Activated CD4-positive, alpha-beta T cell treated with anti-CD3 and anti-CD28 coated beads, Interleukin-2, amount 10 ng/mL, durations not matched to agents 24 days and 14 days (primary cell): ENCODE measurements at places on chromosomes 1 and 21. TPM values are rescaled to one million over a fixed set of nuclear protein-coding genes. Genes with fewer than 3 reads are reported as not detected.

The PTAFR gene
- 0.40 and 0.57 TPM in 2 replicates for total RNA-seq

The ADCY10 gene
- total RNA-seq, result 0.09 and 0.19 TPM in 2 replicates

The KIF21B gene
- 48.3 and 49.3 TPM in 2 replicates for total RNA-seq

The WNT3A gene
- total RNA-seq, result not detected in 2 replicates

The S100A7A gene
- total RNA-seq, result not detected in 2 replicates

The ECM1 gene
- total RNA-seq, result 1.5 and 2.4 TPM in 2 replicates

The LAMC1 gene
- total RNA-seq, result 0.30 and 0.33 TPM in 2 replicates

The ACADM gene
- total RNA-seq, result 55.3 and 56.7 TPM in 2 replicates

The AGT gene
- total RNA-seq, result not detected in 2 replicates

The FAAH gene
- total RNA-seq, result 4.6 and 6.8 TPM in 2 replicates

The KIF17 gene
- total RNA-seq, result not detected in 2 replicates

GRCh38 chr1:158943059-158943458, 11.7 kb downstream of the PYHIN1 start:
- no peak for DNase-seq

DNA sequence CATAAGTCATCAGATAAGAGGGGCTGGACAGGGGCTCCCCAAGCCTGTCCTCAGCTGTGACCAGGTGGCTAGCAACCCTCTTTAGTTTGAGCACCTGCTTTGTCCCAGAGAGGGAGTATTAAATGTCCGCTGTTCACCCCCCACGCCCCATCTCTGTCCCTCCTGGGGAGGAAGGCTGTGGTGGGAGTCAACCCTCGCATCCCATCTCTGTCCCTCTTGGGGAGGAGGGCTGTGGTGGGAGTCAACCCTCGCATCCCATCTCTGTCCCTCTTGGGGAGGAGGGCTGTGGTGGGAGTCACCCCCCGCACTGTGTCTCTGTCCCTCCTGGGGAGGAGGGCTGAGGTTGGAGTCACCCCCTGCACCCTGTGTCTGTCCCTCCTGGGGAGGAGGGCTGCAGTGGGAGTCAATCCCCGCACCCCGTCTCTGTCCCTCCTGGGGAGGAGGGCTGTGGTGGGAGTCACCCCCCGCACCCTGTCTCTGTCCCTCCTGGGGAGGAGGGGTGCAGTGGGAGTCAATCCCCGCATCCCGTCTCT, 72.6 kb upstream of the ABCG1 start:
- no peak for DNase-seq

- no peak for DNase-seq
Measured at GRCh38 chr1:150280138-150280707, 2.1 kb upstream of the CIART start.

DNA sequence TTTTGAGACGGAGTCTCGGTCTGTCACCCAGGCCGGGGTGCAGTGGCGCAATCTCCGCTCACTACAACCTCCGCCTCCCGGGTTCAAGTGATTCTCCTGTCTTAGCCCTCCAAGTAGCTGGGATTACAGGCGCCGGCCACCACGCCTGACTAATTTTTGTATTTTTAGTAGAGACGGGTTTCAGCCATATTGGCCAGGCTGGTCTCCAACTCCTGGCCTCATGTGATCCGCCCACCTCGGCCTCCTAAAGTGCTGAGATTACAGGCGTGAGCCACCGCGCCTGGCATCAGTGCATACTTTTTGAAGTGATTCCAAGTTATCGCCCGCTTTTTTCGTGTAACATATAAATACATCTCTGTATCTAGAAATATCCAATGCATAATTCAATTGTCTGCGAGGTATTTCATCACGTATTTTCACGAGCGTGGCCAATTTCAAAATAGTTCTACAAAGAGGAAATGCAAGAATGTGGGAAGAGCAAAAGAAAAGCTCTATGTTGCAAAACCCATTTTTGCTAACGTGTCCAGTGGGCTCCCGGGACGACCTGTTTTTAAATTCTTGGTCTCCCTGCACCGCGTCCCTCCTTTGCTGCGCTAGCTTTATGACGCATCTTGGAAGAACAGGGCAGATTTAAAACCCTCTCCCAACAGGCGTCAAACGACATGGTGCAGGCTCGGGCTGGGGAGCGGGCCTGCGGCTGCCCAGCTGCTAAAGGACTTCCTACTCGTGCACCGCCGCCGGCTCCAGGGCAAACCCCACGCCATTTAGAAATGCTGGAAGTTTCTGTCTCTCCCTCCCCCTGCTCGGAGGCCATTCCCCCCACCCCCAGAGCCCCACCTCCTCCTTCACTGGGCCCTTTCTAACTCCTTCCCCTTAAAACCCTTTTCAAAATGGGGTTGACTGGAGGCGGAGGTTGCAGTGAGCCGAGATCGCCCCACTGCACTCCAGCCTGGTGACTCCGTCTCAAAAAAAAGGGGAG, 923 bp upstream of the IFNGR2 start:
- DNase-seq, result peak; percentile 55

GRCh38 chr1:156402331-156403020, 33.5 kb downstream of the RHBG start:
- DNase-seq, result no peak

- no peak for DNase-seq
Measured at GRCh38 chr1:110260194-110260593, 50.1 kb downstream of the KCNC4 start.

DNA sequence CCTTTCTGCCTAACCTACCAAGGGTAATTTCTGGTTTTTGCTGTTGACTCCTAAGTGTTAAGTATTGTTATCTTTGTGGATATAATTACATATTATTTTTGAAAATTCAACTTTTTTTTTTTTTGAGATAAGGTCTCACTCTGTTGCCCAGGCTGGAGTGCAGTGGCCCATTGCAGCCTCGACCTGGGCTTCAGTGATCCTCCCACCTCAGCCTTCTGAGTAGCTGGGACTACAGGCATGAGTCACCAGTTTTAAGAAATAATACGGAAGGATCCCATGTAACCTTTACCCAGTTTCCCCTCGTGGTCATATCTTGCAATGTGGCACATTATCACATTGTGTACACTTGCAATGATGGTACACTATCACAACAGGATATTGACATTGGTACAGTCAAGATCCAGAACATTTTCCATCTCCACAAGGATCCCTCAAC, 3.1 kb downstream of the CHD1L start:
- DNase-seq, result no peak

- DNase-seq, result no peak
Measured at GRCh38 chr1:243974451-243975292, 76.4 kb upstream of the ZBTB18 start.

DNA sequence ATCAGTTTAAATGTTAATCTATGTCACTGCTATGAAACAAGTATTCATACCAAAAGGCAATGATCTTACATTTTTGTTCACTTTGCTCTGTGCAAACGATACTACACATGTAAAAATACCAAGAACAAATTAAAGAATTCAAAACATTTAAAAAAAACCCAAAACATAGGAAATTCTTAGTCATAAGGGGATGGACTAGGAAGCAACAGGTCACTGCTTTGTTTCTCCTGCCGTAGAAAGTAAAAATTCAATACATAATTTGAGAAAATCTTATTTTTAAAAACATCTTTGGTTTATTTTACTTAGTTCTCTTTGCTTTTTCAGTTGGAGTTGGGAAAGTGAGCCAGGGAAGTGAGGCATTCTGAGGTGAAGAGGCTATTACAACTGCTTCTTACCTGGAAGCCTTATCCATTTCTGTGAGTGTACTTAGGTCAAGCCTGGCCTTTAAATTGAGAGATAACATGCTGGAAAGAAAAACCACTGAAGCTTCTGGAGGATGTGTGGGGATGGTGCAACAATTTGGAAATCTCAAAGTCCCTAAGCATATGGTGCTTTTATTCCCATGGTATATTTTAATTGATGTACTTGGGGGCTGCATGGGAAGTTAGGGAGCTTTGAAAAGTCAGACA, 183.5 kb downstream of the CDC42BPA start:
- DNase-seq, result no peak

DNA sequence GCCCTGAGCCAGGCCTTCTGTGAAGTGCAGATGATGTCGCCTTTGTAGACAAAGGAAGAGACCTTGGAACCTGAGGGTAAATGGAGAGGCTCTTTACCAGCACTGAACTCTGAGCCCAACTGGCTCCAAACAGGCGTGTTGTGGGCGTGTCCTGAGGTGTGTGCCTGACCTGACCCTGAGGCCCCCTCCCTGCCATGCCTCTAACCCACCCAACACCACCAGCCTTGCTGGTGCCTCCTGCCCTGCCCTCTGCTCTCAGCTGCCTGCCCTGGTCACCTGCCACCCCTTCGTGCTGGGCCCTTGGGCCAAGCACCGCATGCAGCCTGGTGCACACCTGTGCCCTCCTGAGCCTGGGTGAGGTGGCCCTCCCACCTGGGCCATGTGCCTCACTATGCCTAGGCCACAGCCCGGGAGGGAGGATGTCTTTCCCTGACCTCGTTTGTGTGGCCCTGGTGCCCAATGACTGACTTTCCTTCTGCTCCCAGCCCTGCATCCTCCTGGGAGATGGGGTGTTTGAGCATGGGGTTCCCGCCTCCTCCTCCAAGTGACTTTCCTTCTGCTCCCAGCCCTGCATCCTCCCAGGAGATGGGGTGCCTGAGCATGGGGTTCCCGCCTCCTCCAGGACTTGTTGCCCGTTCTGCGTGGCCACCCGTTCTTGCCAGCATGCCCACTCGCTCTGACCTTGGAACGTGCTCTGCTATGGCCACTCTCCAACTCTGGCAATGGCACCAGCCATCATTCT, 157.0 kb downstream of the PCBP3 start:
- DNase-seq, result peak; percentile 53

GRCh38 chr1:58152697-58153096, 393.8 kb downstream of the OMA1 start:
- no peak for DNase-seq

DNA sequence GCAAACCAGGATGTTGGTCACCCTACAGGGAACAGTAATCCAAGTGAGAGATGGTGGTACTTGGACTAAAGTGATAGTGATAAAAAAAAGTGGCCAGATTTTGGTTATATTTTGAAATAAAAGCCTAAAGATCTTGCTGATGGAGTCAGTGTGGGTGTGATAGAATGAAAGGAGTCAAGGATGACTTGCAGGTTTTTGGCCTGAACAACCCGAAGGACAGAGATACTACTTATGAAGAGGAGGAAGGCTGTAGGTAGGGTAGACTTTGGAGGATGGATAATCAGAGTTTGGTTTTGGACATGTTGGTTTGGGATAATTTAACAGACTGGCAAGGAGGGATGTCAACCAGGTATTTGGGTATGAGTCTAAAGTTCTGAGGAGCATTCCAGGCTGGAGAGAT, 1.5 kb upstream of the TEX38 start:
- peak; percentile 47 for DNase-seq

- no peak for DNase-seq
Measured at GRCh38 chr21:41707231-41707959, 59.5 kb downstream of the RIPK4 start.

GRCh38 chr1:37415611-37416244, 58.7 kb upstream of the ZC3H12A start:
- DNase-seq, result no peak

DNA sequence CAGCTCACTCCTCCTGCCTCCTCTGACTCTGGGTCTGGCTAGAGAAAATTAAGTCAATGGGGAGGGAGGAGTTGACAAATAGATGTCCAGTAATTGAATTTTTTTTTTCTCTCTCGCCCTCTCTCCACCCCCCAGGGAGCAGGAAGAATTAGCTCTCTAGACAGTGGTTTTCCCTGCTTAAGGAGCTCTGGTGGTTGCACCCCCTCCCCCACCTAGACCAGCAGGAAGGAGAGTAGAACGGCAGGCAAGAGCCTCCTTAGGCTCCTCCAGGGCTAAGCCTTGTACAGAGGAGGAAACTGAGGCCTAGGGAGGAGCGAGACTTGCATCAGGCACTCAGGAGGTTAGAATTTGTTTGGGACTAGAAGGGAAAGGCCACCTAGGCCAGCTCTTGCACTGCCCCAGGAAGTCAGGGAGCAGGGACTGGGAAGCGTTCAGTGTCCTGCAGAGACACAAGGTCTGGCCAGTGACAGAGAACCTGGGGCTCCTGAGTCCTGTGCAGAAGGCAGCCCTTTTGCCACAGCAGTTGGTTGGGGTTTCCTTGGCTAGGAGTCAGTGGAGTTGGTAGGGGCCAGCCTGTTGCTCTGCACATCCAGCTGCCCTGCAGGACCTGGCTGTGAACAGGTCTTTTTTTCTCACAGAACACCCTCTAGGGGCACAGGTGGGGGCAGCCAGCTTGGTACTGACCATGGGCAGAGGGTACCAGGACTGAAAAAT, 49.5 kb upstream of the ACOT11 start:
- DNase-seq, result no peak

- no peak for DNase-seq
Measured at GRCh38 chr1:232425421-232425820, 204.5 kb downstream of the SIPA1L2 start.

DNA sequence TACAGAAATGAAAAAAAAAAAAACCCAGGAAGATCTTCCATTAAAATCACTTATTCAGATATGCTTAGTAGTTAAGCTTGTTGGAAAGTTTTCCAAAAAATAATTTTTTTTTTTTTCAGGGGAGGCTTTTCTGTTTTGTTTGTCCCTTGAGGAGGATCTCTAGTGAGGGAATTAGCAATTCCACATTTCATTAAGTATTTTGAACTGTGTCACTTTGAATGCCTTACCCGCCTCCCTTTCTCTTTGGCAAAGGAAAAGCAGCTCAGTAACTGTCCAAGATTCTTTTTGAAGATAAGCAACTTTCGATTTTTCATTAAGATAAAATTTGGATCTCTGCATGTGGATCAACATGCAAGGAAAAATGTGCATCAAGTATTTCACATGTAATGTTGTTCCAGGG, 1.8 kb downstream of the NTNG1 start:
- DNase-seq, result no peak

DNA sequence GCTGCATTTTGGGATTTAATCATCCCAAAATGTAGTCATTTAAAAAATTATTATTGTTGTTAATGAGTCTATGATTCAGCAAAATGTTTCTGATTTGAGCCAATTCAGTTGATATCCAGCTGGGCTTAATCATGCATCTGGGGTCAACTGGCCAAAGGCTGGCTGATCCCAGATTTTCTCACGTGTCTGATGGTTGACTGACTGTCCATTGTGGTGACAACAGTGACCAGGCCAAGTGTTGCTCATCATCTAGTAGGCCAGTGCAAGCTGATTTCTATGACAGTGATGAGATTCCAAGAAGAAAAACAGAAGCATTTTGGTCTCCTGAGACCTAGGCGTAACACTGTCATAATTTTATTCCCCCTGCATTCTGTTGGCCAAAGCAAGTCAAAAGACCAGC, 80.1 kb upstream of the ZC3H11B start:
- DNase-seq, result no peak

GRCh38 chr1:7727809-7728471, 43.2 kb upstream of the VAMP3 start:
- no peak for DNase-seq

GRCh38 chr1:192615055-192615454, 20.9 kb upstream of the RGS13 start:
- no peak for DNase-seq

GRCh38 chr1:226698659-226699058, 40.4 kb downstream of the ITPKB start:
- no peak for DNase-seq

- no peak for DNase-seq
Measured at GRCh38 chr1:205518661-205519540, 14.4 kb downstream of the CDK18 start.

- DNase-seq, result no peak
Measured at GRCh38 chr1:65827346-65827745, 34.7 kb downstream of the PDE4B start.

GRCh38 chr21:33975548-33976081, 60.0 kb upstream of the ATP5PO start:
- DNase-seq, result peak; percentile 90

- no peak for DNase-seq
Measured at GRCh38 chr21:21801921-21802320, 803.7 kb downstream of the NCAM2 start.

- DNase-seq, result no peak
Measured at GRCh38 chr1:6099787-6100765, 54.4 kb downstream of the KCNAB2 start.
